ENCODE measurements at places on chromosomes 3 and 15. TPM values are rescaled to one million over a fixed set of nuclear protein-coding genes. Genes with fewer than 3 reads are reported as not detected.

PRTG gene
- total RNA-seq, result 9.4 TPM

THSD4 gene
- 84.1 TPM for total RNA-seq

GOLGA6A gene
- total RNA-seq, result not detected

GRCh38 chr3:129650256-129650872 lies 43.9 kb upstream of the PLXND1 start:
- peak; percentile 73 for DNase-seq
- no peaks in the 10 kb centered on the region for H3K27me3 ChIP-seq
- no peak overlapping the region for H3K27ac ChIP-seq
- H3K4me3 ChIP-seq, result no peak overlapping the region
- H3K4me1 ChIP-seq, result no peaks in the 10 kb centered on the region
- no peaks in the 10 kb centered on the region for H3K36me3 ChIP-seq

DNA sequence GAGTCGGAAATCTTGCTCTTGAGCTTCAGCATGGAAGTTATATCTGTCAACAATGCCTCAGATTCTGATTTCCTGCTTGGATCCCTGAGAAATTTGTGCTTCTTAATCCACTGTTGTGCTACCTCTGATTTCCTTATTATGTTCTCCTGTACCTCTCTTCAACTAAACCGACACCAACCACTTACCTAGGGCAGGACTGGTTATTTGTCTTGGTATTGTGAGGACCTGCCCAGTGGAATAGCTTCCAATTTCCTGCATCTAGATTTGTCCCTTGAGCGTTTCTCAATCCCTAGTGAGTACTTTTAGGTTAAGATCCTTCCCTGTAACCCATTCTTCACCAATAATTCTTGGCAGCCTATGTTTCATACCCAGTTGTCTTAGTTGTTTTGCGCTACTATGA lies 720.5 kb upstream of the ZNF385D start:
- H3K36me3 ChIP-seq, result no peaks in the 10 kb centered on the region
- H3K4me1 ChIP-seq, result no peaks in the 10 kb centered on the region
- no peak overlapping the region for H3K4me3 ChIP-seq
- no peaks in the 10 kb centered on the region for H3K27me3 ChIP-seq
- no peak overlapping the region for H3K27ac ChIP-seq

DNA sequence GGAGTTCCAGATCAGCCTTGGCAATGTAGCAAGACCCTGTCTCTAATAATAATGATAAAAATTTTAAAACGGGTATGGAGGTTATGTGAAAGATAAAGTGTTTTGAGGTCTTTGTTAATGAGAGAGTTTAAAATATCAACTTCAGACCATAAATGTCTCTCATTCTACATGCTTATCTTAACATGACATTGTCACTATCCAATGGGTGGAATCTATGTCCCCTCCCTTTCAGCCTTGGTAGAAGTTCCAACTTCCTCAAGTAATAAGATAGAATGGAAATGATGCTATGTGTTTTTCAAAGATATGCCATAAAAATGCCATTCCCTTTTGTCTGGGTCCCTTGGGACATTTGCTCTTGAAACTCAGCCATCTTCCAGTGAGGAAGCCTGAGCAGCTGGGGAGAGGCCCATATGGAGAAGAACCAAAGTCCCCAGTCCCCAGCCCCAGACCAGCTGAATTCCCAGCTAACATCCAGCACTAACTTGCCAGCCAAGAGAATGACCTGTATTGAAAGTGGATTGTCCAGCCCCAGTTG lies 17.0 kb downstream of the RPSA start:
- DNase-seq, result no peak
- H3K27ac ChIP-seq, result no peak overlapping the region
- H3K4me1 ChIP-seq, result no peaks in the 10 kb centered on the region
- no peaks in the 10 kb centered on the region for H3K36me3 ChIP-seq

DNA sequence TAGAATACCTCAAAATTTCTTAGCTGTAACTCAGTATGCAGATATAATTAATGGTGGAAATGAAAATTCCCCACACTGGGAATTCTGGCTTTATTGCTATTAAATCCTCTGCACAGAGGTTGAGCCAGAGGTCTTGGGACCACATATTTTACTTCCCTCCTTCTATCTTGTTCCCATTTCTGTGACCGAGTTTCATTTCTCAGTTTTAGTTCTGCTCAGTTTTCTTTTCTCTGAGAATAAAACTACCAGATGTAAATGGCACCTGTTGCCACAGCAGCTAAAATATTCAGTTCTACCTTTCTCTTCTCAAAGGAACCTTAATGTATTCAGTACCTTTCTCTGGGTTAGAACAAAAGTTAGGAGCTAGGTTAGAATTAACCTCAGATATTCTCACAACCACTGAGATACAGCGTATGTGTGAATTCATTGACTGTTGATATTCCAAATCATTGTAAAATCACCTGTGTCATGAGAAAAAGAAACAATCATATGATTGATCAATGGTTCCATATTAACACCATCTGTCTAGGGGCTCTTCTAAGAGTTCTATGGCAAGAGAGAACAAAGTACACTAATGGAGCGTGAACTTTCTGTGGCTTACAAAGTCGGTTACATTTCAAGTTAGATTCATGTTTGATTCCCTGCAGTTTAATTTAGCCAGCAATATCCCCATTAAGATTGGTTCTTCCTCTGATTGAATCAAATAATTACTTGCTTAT lies 374.1 kb downstream of the EFHB start:
- no peak overlapping the region for H3K4me3 ChIP-seq
- H3K4me1 ChIP-seq, result no peaks in the 10 kb centered on the region
- no peaks in the 10 kb centered on the region for H3K27me3 ChIP-seq
- DNase-seq, result no peak
- no peaks in the 10 kb centered on the region for H3K36me3 ChIP-seq
- no peak overlapping the region for H3K27ac ChIP-seq

DNA sequence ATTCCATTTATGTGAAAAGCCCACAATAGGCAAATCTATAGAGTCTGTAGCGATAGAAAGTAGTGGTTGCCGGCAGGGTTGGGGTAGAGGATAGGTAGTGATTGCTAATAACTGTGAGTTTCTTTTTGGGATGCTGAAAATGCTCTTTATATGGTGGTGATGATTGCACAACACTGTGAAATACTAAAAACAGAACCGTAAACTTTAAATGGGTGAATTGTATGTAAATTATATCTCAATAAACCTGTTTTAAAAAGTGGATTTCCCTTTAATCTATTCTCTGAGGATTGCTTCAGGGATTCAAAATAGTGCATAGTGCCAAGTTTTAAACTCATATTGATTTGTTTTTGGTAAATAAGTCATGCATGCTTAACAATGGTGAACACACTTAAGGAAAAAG lies 140.2 kb downstream of the LPP start:
- H3K36me3 ChIP-seq, result no peaks in the 10 kb centered on the region
- DNase-seq, result no peak
- no peak overlapping the region for H3K4me3 ChIP-seq
- H3K4me1 ChIP-seq, result peaks cover 2% of the 10 kb centered on the region
- H3K27ac ChIP-seq, result peak overlapping the region; percentile 76
- no peaks in the 10 kb centered on the region for H3K27me3 ChIP-seq
